Astrocyte of the spinal cord (primary cell): ENCODE measurements at places on chromosomes 11 and 22.

DNA sequence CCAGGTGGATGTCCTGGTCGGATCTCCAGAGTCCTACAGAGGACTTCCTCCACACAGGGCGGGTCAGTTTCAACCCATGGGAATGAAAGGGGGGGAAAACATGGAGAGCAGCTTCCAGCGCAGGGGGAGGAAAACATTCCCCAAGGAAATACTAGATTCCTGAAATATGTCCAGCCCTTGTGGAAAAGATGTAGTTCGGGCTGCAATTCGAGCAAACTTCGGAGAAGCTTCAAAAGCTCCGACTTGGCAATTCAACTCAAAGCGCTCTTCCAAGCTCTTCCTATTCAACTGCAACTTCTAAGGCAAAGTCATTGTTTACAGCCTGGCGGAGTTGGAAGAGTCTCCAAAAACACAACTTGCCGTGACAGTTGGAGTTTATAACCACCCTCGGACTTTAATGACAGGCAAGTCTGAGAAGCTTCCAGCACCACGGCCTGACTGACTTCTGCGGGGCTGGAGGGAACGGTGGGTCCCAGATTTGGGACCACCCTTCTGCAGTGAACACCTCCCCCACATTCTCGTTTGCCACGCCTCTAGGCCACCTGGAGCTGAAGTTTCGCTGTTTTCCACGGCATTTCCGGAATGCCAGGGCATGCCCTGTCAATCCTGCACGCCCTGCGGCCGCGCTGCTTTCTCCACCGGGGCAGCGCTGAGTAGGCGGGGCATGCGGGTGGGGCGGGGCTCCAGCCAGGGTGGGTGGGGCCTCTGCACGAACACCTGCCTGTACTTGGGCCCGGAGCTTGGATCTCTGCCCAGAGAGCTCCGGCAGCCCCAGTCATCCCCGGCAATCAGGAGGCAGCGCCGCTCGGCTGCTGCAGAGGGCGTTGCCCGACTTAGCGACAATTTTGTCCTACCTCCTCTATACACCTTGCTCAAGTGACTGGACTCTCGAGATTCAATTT is 49.0 kb upstream of the BIRC3 start:
- DNase-seq: peak; percentile 65

GRCh38 chr11:104772806-104773241 is 125.4 kb downstream of the CASP12 start:
- peak; percentile 84 for DNase-seq

- DNase-seq: no peak
These were observed 522.8 kb upstream of the LUZP2 start for GRCh38 chr11:23974051-23974450.

- no peak for DNase-seq
These were observed 244.9 kb upstream of the SYN3 start for GRCh38 chr22:33303099-33303498.

DNA sequence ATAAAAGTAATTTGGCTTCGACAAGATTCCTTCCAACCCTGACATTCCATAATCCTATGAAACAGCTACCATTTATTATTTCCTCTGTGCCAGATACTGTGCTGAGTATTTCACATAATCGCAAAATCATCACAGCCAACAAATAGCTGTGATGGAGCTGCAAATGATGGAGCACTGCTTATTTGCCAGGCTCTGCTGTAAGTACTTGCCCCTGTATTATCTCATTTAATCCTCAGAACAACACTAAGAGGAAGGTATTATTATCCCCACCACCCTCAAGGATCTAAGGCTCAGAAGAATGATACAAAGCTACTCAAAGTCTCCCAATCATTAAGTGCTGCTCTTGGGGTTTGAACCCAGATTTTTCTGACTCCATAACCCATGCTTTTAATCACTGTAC is 145.5 kb downstream of the CCDC34 start:
- no peak for DNase-seq

- no peak for DNase-seq
These were observed 134.8 kb upstream of the DDI1 start for GRCh38 chr11:103901656-103902055.

DNA sequence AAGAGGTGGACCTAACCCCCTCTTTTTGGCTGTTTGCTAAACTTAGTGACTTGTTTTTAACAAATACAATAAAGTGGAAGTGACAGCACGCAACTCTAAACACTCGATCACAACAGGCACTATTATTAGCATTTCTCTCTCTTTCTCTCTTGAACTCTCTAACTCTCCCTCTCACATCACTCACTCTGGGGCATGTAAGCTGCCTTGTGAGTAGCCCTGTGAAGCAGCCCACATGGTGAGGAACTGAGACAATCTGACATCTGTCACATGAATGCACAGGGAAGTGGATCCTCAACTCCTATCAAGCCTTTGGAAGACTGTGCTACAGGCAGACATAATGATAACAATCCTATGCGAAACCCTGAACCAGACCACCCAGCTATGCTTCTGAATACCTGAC is 609.0 kb upstream of the CNTN5 start:
- DNase-seq: no peak

GRCh38 chr11:118054712-118055640 is 21.9 kb upstream of the TMPRSS4 start:
- DNase-seq: no peak

- peak; percentile 50 for DNase-seq
These were observed 15.7 kb upstream of the SPTBN2 start for GRCh38 chr11:66744485-66745355.

GRCh38 chr11:12968101-12968500 is 41.0 kb upstream of the RASSF10 start:
- no peak for DNase-seq

DNA sequence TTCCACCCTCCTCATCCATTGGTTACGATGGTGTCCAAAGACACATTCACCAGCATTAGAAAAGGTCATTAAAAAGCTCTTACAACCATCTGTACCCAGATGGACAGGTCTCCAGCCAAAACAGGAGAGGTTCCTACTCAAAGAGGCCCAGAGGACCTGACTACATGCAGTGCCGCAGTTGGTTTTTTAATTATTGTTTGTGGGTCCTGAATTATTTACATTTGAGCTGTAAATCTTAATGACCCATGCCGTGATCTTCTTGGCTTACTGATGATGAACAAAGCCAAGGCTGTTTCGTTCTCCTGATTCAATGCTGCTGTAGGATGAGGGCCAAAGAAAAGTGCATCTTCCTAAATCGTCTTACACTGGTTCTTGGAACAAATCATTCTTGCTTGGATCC is 83.7 kb downstream of the CADM1 start:
- no peak for DNase-seq

- DNase-seq: no peak
These were observed 29.0 kb downstream of the CSNK2A3 start for GRCh38 chr11:11324090-11324489.

GRCh38 chr11:12979928-12980689 is 29.0 kb upstream of the RASSF10 start:
- no peak for DNase-seq

GRCh38 chr22:49247194-49247924 is 580.3 kb downstream of the BRD1 start:
- DNase-seq: no peak

GRCh38 chr22:27401321-27401720 is 400.2 kb downstream of the MN1 start:
- DNase-seq: no peak

DNA sequence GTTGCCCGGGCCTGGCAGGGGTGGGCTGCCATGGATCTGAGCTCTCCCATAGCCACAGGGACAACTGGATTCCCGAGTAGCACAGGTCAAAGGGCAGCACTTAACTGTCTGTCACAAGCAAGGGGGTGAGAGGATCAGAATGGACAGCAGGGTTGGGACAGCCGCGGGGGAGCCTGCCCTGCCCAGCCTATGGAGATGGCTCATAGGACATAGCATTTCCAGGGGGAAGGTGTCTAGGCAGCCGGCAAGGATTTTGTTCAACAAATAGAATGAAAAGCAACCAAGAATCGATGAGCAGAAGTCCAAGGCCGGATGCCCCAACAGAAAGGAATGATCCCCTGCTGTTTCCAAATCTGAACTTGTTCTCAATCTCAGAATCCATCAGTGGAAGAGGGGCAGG is 92.9 kb downstream of the RPS6KA4 start:
- no peak for DNase-seq

DNA sequence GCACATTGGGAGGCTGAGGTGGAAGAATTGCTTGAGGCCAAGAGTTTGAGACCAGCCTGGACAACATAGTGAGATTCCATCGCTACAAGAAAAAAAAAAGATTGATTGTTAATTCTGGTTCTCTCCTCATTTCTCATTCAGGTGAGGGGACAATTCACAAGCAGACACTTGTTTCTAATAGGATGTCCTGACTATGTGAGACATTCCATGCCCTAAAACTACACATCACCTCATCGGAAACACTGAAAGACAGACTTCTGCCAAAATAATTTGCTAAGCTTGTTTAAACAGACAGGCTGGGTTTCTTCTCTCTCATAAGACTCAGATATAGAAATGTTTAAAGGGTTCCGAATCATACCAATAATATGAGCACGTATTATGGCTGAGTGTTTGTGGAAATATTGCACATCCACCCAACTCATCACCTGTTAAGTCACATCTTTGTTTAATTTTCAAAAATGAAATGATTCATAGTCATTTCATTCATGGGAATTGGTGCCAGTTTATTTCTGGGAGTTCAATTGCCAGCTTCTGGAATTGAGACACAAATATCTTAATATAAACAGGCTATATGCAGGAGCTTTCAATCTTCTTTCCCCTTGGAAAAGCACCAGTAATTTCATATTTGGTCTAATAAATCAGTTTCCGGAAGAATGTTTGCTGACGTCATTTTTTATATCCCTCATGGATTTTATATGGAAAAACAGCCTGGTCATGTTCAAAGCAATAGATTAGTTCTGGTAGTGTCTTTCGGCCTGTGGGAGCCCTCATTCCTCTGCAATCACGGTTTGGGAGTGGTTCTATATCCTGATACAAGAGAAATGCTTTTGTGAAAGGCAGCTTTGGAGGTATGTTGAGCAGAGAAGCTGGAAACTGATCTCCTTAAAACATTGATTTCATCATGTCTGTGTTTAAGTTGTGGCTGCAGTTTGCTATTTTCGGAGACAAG is 87.0 kb downstream of the BDNF start:
- DNase-seq: no peak

GRCh38 chr11:69101115-69101791 is 52.5 kb downstream of the TPCN2 start:
- peak; percentile 61 for DNase-seq

GRCh38 chr22:26570115-26570514 is 19.8 kb downstream of the TPST2 start:
- DNase-seq: no peak

GRCh38 chr11:111305162-111305802 is 6.9 kb downstream of the POU2AF3 start:
- DNase-seq: no peak

- DNase-seq: no peak
These were observed 96.3 kb downstream of the PAX6 start for GRCh38 chr11:31714840-31715239.

DNA sequence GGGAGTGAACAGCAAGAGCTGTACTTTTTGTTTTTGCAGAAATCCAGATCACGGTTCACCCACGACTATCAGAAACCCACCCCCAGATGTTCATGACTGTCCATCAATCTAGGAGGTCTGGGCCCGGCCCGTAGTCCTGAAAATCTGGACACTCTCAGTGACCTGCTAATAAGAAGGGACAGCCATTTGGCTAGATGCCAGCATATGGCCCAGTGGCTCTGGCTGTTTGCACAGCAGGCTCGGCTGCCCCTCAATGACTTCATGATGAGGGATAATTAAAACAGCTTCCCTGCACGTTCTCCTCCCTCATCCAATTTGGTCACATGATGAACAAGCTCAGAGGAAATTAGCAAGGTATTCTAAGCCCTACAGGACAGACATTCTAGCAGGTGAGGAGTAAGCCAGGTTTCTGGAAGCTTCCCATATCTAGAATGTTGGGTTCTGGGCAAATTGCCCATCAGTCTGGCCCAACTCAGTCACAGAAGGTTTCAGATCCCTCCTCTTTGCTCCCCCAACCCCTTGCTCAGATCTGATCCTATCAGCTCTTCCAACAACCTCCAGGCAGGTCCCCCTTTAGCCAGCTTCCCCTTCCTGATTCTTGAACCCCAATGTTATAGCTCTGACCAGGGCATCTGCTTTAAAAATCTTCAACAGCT is 397.3 kb downstream of the SHANK2 start:
- DNase-seq: no peak

GRCh38 chr22:33851240-33851639 is 69.0 kb downstream of the LARGE1 start:
- no peak for DNase-seq

GRCh38 chr11:1469287-1469910 is 17.2 kb downstream of the MOB2 start:
- no peak for DNase-seq

DNA sequence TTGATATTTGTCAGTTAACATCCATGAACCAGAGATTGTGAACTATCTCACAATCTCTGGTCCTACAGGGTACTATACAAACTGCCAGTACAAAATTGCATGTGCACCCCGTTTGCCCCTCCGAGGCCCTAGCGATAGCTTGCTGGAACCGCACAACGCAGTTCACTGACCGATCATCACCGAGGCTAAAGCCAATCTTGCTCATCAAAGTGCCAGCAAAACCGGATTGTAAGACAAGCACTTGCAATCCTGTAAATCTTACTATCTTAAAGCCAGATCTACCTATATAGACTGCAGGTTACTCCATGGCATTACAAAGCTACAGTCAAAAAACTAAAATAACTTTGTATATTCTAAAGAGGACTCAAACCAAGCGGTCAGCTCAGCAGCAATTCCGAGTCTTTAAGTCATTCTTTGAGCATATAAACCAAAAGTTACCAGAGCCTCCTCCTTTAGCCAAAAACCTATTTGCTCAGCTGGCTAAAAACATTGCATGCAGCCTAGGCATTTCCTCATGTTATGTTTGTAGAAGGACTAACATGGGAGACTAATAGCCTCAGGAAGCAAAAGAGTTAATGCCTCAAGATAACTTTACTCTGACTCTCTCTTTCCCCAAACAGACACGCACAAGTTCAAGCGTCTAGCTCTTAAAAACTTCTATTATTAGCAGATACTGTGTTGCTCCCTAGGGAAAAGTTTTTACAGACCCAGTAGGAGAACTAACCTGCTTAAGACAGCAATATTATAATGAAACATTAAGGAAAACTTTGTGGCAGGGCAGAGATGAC is 30.7 kb upstream of the CPT1A start:
- DNase-seq: peak; percentile 76

DNA sequence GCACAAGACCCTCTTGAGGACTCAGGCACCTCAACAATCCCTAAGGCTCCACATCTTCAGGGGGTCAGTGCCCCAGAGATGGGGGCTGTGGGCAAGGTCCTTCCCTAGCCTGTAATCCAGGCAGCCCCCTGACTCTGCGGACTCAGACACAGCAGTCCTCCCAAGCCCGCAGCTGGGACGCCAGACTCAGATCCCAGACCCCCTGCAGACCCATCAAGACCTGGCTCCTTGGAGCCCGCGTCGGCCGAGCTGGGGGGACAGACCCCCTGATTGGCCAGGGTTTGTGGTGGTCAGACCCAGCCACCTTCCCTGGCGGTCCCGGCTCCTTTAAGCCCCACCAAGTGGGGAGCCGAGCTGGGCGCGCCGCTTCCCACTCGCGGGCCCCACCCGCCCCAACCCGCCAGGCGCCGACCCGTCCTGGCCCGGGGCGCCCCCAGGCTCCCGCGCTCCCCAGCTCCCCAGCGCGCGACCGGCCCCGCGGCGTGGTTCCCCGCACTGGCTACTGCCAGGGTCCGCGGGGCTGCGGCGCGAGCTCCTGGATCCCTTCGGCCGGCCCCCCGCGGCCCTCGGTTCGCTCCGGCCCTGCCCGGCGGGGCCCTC is 458 bp downstream of the OSBPL5 start:
- no peak for DNase-seq
